NCI-H2107 (cell line): ENCODE measurements at places on chromosomes 2 and 18.

DNA sequence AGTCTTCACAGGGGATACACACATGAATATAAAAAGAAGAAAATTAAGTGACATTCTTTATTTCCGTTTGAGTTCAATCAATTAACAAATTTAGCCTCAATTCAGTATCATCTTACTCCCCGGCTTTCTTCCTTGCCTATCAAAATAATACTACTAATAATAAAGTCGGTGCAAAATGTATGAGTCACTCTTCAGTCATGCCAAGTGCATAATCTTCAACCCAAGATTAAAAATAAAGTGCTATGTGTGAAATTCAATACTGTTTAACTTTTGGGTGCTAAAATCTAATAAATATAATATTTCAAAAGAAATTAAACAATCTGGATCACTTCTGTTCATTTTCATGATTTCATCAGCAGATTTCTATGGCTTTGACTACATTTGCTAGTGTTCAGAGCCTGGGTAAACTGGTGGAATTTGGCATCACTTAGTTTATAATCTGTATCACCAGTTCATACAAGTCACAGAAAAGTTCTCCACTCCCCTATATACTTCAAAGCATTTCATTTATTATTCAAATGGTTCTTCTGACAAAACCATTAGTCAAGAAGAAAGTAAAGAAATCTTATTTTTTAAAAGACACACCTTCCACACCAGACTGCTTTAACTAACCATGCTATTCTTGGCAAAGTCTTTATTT is 183.6 kb downstream of the THADA start:
- no peak for DNase-seq

DNA sequence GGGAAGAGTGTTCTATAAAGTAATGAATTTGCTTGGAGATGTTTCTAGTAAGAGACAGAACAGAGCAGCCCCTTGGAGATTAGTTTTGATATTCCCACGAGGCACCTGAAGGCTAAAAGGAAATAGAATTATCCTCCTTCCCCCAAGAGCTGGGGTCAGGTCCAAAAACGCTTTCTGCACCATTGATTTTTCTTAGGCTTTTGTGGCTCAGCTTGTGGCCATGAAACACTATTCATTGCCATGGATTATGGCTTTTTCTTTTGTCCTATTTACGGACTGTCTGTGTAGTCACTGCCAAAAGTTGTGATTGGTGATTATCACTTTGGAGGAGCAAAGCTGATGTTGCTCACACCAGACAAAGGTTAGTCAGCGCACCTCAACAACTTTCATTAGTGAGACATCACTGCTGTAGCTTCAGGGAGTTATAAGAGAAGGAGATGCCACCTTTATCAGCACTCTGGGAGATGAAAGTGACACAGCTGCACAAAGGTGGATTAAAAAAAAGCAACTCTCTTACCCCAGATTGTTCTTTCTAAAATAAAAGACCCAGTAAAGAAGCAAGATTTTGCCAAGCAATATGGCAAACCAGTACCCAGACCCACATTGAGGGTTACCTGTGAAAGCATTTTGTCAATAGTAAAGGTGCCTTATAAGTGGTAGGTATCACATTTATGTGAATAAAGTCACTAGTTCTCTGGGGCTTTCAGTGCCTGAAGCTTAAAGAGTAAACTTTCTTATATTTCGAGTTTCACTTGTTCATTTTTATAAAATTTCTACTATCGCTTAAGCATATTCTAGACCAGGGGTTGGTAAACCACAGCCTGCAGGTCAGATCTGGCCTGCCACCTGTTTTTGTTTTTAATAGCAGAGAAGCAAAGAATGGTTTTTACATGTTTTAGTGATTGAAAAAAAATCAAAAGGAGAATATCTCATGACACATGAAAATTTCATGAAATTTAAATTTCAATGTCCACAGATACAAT is 10.6 kb downstream of the CXCR4 start:
- no peak for DNase-seq

DNA sequence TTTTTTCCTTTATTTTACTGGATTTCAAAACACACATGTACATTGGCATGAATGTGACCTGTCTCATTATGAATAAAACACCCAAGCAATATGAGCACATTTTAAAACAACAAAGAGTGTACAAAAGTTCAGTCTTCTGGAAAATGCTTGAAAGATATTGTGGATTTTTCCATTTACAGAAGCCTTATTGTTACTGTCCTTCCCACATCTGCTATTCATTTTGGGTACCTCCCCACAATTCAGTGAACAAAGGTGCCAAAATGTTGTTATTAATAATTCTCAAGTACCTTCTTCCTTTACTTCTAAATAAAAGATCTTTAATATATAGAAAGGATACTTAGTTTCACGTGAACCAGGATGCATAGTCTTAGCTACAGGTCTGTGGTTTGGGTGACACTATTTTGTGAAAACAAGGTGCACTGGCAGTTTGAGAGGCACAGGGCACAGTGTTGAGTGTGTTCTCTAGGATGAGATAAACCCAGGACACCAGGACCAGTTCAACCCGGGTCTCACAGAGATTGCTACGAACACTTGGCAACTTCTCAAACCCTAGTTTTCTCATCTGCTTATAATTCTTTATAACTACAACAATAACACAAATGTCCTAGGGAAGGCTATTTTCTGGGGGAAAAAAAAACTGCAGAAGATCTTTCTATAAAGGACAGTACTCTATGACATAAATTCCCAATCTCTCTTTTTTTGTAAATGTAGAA is 84.5 kb upstream of the GALNT5 start:
- no peak for DNase-seq

- no peak for DNase-seq
These were observed 431.3 kb upstream of the MYT1L start for GRCh38 chr2:2762166-2762908.

DNA sequence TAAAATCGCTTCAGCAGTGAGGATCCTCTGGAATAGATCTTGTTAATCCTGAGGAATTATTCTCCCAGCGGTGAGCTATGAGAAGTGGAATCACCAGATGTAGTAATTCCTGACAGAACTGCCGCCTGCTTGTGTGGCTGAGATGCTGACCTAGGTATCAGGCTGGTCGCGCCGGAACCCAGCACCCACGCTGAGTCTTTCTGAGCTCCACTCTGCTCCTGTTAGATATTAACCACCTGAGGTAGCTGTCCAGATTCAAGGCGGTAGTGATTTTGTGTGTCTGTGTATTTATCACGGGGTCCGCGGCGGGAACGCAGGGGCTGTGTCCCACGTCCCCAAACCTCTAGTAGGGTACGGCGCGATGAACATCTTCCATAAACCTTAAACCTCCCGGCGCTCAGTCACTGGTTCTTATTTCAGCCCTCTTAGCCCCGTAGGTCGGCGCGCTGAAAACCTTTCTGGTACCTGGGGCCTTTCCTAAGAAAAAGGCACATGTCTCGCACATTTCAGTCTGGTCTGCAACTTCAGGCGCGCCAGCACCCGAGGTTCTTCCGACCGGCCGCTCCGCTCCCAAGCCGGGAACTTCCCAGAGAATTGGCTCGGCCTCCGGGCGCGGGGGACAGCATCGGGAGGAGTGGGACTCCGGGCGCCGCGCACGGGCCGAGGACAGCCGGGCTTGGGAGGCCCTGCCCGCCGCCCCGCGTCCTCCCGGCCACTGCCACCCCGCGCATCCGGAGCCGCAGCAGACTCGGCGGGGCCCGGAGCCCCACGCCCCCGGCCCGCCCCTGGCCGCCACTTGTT is 542 bp upstream of the CNNM3 start:
- DNase-seq = no peak

DNA sequence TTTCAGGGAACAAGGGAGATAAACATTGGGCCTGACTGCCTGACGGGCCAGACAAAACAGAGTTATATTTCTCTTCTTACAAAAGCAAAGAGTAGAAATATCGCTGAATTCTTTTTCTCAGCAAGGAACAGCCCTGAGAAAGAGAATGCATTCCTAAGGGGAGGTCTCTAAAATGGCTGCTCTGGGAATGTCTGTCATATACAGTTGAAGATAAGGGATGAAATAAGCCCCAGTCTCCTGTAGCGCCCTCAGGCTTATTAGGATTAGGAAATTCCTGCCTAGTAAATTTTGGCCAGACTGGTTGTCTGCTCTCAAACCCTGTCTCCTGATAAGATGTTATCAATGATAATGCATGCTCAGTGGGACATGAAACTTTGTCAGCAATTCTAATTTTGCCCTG is 134.9 kb upstream of the CNTNAP5 start:
- DNase-seq = no peak

DNA sequence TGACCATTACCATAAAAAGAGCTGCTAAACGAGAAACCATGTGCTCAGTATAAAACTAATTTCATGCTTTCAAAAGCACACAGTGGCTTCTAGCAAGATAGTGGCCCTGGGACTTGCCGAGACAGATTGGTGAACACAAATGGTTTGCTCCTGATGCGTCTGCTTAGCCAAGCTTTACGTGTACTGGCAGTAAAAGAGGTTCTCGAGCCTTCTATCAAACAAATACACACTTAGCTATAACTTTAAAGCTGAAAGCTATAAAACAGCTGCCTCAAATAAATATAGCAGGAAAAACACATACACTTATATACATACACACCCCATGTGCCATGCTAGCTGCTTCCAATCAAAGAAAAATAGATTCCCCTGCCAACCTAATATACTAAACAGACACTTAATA is 117.0 kb downstream of the ZNF385B start:
- DNase-seq = no peak

DNA sequence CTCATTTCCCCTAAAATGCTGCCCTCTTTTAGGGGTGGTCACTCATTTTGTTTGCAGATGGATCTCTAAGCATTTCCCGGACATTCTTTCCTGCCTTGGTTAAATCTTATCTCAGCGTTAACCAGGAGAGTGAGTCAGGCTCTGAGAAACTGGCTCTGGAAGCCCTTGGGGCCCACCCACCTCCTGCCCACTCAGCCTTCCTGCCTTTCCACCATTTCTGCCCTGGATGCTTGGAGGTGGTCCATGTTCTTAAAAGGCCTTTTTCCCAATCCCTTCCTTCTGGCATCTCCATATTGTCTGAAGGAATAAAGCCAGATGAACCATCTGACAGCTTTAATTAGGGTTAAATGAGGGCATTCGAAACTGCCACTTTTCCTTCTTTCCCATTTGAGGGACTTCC is 9.5 kb downstream of the HK2 start:
- DNase-seq = no peak

DNA sequence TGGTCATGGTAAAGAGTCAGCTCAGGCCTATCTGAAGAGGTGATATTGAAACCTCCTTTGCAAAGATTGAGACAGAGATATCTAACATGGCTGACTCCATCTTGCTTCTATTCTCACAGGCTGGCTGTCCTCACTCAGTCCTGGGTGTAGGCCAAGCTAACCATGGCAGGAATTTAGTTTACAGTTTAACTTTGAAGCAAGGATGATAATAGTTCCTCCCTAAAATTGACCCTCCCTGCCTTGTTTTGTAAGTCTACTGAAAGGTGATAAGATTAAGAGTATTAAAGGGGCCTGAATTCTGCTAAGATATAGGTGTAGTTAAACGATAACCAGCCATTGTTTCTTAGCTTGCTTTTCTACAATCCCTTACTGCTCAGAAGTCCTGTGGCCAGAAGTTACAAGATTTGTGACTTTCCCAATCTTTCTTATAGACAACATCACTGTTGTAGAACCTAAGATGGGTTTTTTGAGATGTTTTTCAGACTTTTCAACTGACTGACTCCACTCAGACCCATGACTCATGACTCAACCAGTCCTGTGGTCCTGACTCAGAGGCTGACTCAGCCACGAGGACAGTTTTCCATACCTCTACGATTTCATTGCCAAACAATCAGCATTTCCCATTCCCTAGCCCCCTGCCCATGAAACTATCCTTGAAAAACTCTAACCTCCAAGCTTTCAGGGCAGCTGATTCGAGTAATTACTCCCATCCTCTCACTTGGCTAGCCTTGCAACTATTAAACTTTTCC is 195.7 kb upstream of the SESTD1 start:
- no peak for DNase-seq

DNA sequence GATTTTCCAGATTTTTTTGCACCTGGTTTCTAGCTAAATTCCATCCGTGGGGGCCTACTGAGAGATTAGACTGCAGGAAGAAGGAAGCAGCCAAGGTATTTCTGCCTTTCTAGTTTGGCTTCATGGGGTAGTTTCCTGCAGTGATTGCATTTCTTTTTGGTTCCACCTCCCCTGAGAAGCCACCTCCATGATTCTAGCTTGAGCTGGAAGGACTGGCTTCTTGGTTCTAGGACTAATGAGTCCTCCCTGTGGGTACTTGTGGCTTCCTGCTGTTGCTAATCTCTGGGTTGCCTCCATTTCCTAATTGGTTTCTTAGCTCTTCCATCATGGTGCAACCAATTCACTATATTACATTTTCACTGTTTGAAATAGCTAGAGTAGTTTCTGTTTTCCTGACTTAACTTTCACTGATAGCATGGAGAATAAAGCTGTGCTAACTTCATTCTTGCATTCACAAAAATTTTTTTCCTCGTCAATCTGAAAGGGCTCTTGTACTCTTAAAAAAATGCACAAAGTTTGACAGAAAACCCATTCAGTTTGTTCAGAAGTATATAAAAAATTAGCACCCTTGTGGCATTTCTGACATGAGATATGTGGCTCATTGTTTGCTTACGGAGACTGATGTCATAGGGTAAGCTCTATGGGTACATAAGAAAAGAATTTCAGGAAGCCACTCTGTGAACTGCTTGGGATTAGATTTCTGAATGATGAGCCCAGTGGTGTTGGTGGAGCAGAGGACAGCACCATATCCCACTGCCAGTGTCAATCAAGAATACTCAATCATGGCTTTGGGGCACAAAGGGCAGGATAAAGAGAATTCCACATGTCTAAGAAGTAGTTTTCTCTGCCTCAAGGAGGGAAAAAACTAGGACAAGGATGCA is 242.8 kb upstream of the RBMS1 start:
- DNase-seq = no peak

DNA sequence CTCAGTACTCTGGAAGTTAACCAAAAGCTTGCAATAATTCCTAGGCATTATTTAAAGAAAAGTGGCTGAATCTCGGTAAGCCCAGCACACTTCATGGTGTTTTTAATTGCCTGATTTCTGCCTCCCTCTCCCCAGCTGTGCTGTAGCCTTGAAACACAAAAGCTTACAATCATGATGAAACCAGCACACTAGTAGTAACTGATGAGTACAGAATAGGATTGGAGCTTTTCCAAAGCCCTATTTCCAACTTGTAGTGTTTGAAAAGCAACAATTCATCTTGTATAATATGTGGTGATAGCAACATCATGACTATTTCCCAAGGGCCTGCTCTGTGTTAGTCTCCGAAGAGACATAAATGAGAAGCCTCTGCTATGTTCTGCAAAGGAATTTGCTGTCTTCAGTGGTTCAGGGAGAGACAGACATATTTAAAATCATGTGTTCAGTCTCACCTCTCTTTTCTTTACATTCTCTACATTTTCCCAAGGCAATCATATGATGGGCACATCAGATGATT is 1015.0 kb downstream of the BCL11A start:
- no peak for DNase-seq

DNA sequence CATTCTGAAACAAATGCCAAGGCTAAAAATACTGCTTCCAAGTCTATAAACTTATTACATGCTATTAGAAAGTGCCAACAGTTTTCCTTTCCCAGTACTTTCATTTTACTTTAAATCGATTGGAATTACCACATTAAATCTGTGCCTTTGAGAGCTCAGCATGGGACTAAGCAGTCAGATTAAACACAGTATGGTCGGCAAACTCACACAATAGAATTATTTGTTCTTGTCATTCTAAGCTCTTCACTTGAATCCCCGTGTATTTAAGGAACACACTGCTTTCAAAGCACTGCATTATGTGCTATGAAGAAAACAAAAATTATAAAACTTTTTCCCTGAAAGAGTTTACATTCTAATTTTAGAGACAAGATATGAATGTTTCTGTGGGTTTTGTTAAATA is 444.4 kb upstream of the SLC39A10 start:
- no peak for DNase-seq
